Stimulated activated CD4-positive, alpha-beta T cell treated with anti-CD3 and anti-CD28 coated beads, Interleukin-12 subunit alpha, Interleukin-12 subunit beta, amount 100 ng/mL, for 48 hours (primary cell): ENCODE measurements at places on chromosomes 7 and 10.

GRCh38 chr10:71473671-71474599, 77.2 kb downstream of the CDH23 start:
- DNase-seq = no peak

GRCh38 chr7:8179486-8179885, 82.5 kb downstream of the ICA1 start:
- no peak for DNase-seq

GRCh38 chr10:25758041-25758457, 176.0 kb upstream of the MYO3A start:
- DNase-seq = no peak

DNA sequence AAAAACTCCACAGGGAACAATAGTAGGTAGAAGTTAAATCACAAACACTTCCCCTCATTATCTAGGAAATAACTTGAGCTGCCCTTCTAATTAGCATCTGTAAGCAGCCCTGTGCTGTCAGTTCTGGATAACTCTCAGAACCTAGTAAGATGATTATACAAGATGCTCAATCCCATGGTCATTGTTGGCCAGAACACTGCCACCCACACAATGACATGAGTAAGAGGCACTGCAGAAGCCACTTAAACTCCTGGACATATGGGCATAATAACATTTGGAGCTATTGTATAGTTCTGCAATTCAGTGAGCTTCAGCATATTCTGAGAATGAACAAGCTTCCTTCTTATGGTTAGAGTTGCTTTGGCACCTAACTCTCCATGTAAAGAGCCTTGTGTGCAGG, 153.8 kb downstream of the PLPP4 start:
- no peak for DNase-seq

DNA sequence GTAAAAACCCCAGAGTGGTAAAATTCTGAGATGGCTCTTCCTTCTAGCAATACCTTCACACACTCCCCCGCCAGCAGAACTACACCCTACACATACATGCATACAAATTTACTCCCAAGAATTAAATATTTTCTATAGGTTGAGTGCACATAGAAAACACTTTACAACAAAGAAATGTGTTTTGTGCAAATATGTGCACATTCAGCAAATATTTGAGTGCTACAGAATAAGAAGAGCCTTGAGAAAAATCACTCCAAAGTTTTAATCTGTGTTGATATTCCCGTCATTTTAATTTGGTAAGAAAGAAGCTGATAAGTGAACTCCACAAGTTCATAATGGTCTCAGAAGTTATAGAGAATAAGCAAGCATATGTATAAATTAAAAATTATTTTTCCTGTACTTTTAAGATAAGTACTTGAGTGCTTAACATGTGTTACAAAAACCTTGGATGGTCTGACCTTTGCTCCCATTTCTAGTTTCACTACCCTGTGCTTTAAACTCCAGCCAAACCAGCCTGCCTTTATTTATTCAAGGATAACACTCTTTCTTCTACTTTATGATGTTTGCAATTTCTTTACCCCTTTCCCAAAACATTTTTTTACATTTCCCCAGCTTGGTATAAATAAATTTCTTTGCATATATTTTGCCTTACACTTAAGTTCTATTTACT, 733.5 kb upstream of the LRRTM3 start:
- no peak for DNase-seq

GRCh38 chr10:61451357-61451756, 1.8 kb downstream of the TMEM26 start:
- no peak for DNase-seq

DNA sequence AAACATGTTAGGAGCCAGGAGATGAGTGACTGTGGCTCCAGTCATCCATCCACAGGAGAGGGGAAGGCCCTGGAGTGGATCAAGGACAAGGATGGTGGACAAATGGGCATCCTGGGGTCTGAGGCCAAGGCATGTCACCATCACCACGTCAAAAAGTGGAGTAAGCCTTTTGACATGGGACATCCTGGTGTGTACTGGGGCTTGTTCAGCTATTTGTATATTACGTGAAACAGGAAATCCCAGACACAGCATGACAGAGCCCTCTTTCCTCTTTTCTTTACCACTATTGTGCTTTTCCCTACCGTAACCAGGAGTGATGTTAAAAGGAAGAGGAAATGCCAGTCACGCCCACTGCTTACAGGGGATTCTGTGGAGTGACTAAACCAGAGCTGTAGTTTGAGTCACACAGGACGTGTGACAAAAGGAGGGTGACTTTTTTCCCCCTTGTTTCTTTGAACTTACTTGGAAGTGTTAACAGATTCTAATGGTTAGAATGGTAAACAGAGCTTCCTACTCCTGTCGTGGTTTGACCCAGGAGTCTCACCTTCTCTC, 15.4 kb downstream of the ACSL5 start:
- peak; percentile 54 for DNase-seq
